ENCODE measurements at places on chromosomes 3 and 15. TPM values are rescaled to one million over a fixed set of nuclear protein-coding genes. Genes with fewer than 3 reads are reported as not detected.

Gene MBD4
- total RNA-seq, result 52.4 TPM

Gene BUB1B
- 99.5 TPM for total RNA-seq

DNA sequence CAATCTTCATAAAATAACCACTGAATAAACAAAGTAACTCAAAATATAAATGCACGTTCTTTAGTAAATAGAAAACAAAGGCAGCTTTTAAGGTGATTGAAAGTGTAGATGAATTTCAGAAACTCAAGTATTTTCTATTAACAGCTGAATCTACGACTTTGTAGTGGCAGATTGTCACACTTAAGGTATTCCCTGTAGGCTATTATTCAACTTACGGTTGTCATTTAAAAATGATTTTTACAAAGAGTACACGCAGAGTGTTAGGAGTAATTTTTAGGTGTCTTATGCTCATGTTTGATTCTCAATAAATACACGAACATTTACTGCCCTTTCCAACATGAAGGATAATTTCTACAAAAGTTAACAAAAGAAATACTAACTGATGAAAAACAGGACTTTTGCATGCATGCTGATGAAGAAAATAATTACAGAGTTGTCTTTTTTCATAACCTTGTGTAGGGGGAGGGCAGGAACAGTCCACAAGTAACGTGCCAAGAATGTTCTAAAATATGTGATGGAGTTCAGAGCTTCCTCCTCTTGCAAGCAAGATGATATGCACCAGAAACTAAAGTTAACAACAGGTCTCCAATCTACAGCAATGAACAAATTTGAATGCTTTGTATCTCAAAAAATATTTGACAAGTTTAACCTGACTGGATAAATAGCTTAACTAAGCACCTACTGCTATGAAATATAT, 16.7 kb downstream of the DCBLD2 start:
- no peak overlapping the region for H3K4me3 ChIP-seq
- DNase-seq, result no peak
- H3K4me1 ChIP-seq, result no peaks in the 10 kb centered on the region

DNA sequence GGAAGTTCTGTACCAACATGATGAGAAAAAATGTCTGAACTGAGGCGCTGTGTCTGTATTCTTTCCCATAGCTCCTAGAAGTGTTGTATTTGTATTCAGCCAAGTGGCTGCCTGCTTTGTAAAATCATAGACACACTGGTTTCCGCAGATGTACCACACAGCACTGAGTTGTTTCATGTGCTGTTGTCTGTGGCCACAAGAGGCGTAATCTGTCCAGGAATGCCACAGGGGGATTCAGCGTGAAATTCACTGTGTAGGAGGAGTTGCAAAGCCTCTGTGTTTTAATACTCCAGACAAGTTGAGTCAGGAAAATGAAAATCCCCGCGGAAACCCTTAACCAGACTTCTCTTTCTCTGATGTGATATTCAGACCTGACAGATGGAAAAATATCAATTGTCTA, 462.2 kb downstream of the NSUN3 start:
- H3K4me1 ChIP-seq, result no peaks in the 10 kb centered on the region
- no peak for DNase-seq
- H3K36me3 ChIP-seq, result no peaks in the 10 kb centered on the region

Gene TICRR
- total RNA-seq, result 28.9 TPM

Gene GXYLT2
- 0.07 TPM for total RNA-seq

DNA sequence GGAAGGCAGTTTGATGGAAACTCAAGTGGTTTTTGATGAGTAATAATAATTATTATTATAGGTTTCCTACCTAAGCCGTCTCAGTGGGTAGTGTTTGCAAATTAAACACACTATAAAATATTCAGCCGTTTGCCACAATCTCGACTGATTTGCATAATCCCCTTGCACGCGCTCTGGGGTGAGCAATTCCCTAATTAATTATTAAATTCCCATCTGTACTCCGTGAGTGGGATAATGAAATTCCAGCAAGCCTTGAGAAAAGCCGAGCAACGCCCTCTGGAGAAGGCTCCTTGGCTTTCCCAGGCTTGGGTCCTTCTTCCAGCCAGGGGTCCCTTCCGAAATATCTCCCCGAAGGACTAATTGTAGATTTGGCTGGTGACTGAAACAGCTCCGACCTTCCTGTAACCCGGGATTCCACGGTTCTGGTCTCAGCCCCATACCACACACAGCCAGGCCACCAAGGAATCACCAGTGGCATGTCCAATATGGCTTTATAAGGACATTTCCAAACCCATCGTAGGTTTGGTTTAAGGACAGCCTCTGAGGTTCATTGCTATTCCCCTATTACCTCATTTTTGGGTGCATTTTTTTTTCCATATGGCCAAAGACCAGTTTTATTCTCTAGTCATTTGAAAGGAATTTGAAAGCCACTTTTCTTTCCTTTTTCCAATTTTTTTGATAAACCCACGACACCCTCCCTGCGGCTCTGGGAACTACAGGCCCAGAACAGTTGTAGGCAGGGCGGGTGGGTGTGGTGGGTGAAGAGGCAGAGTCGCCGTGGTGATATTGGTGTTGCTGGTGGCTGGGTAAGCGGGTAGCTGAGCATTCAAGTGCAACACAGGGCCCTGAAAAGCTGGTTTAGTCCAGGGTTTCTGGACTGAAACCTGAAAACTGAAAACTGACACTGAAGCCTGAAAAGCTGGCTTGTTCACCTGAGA, 33.2 kb upstream of the RGMA start:
- H3K27me3 ChIP-seq, result peaks cover 1% of the 10 kb centered on the region
- H3K36me3 ChIP-seq, result no peaks in the 10 kb centered on the region
- H3K4me1 ChIP-seq, result peaks cover 6% of the 10 kb centered on the region
- no peak overlapping the region for H3K4me3 ChIP-seq
- H3K27ac ChIP-seq, result no peak overlapping the region
- DNase-seq, result no peak

- no peak overlapping the region for H3K27ac ChIP-seq
- H3K27me3 ChIP-seq, result peaks cover 5% of the 10 kb centered on the region
- no peak for DNase-seq
- peaks cover 20% of the 10 kb centered on the region for H3K4me1 ChIP-seq
Observed at GRCh38 chr3:186821429-186822387, 15.4 kb upstream of the RFC4 start.

DNA sequence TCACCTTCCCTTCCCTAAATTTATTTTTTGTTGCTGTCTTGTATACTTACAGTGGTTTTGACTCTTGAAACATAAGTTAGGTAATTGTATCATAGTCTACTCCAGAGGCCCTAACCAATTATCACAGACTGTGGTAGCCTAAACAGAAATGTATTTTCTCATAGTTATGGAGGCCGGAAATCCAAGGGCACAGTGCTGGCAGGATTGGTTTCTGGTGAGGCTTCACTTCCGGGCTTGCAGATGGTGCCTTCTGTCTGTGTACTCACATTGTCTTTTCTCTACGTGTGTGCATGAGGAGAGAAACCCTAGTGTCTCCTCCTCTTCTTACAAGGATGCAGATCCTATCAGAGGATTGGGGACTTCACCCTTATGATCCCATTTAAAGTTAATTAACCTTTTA, 290.2 kb upstream of the KCNMB2 start:
- no peaks in the 10 kb centered on the region for H3K36me3 ChIP-seq
- H3K4me3 ChIP-seq, result no peak overlapping the region
- no peak for DNase-seq
- no peaks in the 10 kb centered on the region for H3K4me1 ChIP-seq
- peaks cover 5% of the 10 kb centered on the region for H3K27me3 ChIP-seq

DNA sequence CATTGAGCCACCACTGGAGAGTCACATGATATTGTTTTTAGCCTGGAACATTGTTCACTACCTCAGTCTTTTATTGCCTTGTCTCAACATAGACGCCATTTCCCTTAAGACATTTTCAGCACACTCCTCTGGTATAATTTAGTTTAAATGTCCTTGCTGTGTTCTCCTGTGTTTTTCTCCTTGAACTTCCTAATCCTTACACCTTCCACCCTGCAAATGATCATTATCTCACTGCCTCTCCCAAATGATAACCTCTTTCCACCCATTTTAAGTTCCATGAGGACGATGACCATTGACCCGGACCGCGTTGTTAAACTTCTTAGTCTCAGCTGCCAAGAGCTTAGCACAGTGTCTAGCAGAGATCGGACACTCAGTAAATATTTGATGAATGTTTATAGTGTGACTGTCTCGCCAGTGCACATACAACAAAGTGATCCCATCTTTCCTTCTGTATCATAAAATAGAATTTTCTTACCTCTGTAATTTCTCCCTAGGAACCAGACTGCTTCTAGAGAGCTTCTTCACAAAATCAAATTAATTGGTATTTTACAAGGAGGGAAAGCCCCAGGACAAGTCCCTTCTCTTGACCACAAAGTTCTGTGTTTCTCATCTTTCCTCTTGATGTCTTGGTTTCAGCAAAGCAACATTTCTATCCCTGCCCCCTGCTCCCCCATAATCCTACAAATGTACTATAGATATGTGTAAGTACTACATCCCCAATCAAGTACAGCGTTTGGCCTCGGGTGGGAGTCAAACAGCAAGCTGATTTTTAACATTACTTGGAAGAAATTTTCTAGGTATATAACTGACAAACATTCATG, 429.6 kb downstream of the LPP start:
- no peaks in the 10 kb centered on the region for H3K27me3 ChIP-seq
- H3K4me3 ChIP-seq, result no peak overlapping the region
- H3K36me3 ChIP-seq, result no peaks in the 10 kb centered on the region
- no peak overlapping the region for H3K27ac ChIP-seq
- peaks cover 18% of the 10 kb centered on the region for H3K4me1 ChIP-seq
- DNase-seq, result peak; percentile 53

Gene KCTD6
- 7.1 TPM for total RNA-seq

DNA sequence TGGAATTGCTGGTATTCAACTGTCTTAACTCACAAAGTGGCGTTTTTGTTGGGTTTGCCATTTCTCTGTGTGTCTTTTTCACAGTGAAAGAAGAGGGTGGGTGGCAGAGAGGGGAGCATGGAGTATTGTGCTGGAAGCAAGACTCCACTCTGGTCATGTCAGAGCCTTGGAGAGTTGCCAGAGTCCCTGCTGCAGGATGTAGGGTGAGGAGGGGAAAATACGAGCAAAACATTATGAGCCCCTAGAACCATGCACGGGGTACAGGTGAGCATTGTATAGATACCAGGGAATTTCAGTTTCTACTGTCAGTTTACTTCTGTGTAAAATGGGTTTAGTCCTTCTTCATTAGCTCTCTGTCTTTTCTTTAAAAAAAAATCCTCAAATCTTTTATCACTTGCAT, 249.9 kb downstream of the CACNA2D3 start:
- H3K4me1 ChIP-seq, result no peaks in the 10 kb centered on the region
- no peak for DNase-seq
- H3K27ac ChIP-seq, result no peak overlapping the region

DNA sequence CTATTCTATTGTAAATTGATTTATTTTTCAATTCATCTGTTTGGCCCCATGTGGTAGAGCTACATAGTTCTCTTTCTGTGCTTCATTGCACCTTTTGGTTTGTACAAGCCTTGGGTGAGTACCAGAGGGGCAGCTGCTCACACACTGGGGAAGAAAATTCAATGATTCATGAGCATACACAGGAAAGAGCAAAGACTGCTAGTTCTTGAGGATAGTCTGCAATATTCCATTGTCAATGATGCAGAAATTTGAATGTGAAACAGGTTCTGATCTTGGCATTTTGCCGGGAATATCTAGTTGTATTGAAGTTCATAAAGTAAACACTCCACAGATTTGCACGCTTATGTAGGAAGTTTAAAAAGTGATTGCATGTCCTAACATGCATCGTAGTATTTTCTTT, 304.6 kb downstream of the NAALADL2 start:
- DNase-seq, result no peak
- no peaks in the 10 kb centered on the region for H3K36me3 ChIP-seq
- H3K4me1 ChIP-seq, result no peaks in the 10 kb centered on the region
- no peaks in the 10 kb centered on the region for H3K27me3 ChIP-seq
- H3K27ac ChIP-seq, result no peak overlapping the region

DNA sequence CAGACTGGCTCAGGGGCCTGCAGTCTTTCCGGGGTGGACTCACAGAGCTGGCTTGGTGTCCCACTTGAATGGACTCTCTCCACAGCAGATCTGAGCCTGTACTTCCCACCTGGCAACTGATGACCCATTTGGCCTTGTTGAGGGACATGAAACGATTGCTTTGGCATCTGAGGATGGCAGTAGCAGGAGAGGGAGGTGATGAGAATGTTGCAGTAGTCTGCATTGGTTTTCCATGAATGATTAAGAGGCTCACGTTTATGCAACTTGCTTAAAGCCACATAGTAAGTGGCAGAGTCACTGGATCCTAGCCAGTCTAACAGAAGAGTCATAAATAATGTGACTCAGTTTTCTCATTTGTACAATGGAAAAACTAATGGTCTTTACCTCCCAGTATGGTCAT, 21.9 kb downstream of the IL20RB start:
- DNase-seq, result no peak
- no peaks in the 10 kb centered on the region for H3K27me3 ChIP-seq
- no peak overlapping the region for H3K4me3 ChIP-seq
- peaks cover 7% of the 10 kb centered on the region for H3K36me3 ChIP-seq
- H3K27ac ChIP-seq, result no peak overlapping the region

- no peaks in the 10 kb centered on the region for H3K27me3 ChIP-seq
- no peak for DNase-seq
- H3K27ac ChIP-seq, result no peak overlapping the region
- H3K4me1 ChIP-seq, result no peaks in the 10 kb centered on the region
- no peaks in the 10 kb centered on the region for H3K36me3 ChIP-seq
Observed at GRCh38 chr3:70822669-70823068, 510.2 kb upstream of the MDFIC2 start.

- peaks cover 57% of the 10 kb centered on the region for H3K36me3 ChIP-seq
- peaks cover 51% of the 10 kb centered on the region for H3K4me1 ChIP-seq
- no peak overlapping the region for H3K4me3 ChIP-seq
- no peak for DNase-seq
- H3K27me3 ChIP-seq, result no peaks in the 10 kb centered on the region
Observed at GRCh38 chr3:48934333-48934991, 15.8 kb downstream of the ARIH2 start.

DNA sequence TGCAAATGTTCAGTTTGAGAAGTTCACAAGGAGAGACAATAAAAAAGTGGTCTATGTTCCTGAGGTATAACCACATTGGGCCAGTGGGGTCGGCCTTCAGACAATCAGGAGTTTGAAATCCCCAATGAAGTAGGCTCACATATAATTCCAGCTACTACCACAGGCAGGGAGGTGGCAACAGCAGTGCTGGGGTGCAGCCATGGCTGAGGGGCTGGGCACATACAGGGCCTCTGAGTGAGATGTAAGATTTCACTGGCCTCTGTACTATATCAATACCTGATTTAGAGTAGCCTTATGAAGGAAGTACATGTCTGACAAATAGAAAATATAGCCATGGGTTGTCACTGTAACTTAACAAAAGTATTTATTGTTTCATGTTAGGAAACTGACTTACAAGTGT, 402.2 kb downstream of the TBC1D5 start:
- H3K27ac ChIP-seq, result no peak overlapping the region
- no peaks in the 10 kb centered on the region for H3K4me1 ChIP-seq
- H3K4me3 ChIP-seq, result no peak overlapping the region
- DNase-seq, result no peak
- no peaks in the 10 kb centered on the region for H3K27me3 ChIP-seq

- H3K4me1 ChIP-seq, result no peaks in the 10 kb centered on the region
- no peaks in the 10 kb centered on the region for H3K36me3 ChIP-seq
- peaks cover 9% of the 10 kb centered on the region for H3K27me3 ChIP-seq
- H3K27ac ChIP-seq, result no peak overlapping the region
- no peak overlapping the region for H3K4me3 ChIP-seq
- no peak for DNase-seq
Observed at GRCh38 chr15:100841426-100841825, 38.2 kb upstream of the ALDH1A3 start.
